ENCODE measurements at places on chromosomes 2 and 18. TPM values are rescaled to one million over a fixed set of nuclear protein-coding genes. Genes with fewer than 3 reads are reported as not detected.
A peak's percentile ranks its signal among the peaks of the same experiment; 100 is the strongest.

DNA sequence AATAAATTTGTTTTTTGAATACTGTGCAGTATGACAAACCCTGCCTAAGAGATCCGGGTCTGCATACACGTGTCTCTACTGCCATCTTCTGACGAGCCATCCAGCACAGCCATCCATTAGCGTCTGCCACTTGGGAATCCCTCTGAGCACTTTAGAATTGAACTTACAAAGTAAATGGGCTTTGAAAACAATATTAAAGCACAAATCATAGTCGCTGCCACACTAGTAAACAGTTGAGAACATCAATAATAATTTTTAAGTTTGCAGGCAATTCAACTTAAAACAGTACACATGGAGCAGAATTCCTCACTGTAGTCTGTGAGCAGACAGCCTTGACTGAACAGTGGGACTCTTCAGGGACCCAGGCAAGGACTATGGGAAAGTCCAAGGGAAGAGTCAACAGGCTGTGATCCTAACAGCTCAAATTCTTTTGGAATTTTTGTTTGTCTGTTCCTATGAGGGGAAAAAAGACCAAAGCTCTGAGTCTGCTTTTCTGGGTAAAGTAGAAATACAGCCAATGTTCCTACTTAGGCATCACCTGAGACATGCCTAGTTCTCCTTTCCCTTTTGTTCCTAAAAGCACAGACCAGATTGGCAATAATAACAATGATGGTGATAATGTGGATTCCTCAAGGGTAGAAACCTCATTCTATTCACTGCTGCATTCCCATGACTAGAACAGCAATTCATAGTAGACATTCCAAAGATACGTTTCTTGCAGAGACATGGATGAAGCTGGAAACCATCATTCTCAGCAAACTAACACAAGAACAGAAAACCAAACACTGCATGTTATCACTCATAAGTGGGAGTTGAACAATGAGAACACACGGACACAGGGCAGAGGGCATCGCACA lies 92.9 kb downstream of the MREG start:
- peak; percentile 66 for DNase-seq

- no peak for DNase-seq
Observed at GRCh38 chr2:9373047-9373446, 50.3 kb downstream of the ITGB1BP1 start.

GRCh38 chr2:237927986-237928385 lies 38.8 kb upstream of the UBE2F start:
- no peak for DNase-seq

- DNase-seq: no peak
Observed at GRCh38 chr2:231036131-231036530, 1.2 kb upstream of the C2orf72 start.

GRCh38 chr2:97982621-97983020 lies 13.1 kb downstream of the TMEM131 start:
- DNase-seq: no peak

DNA sequence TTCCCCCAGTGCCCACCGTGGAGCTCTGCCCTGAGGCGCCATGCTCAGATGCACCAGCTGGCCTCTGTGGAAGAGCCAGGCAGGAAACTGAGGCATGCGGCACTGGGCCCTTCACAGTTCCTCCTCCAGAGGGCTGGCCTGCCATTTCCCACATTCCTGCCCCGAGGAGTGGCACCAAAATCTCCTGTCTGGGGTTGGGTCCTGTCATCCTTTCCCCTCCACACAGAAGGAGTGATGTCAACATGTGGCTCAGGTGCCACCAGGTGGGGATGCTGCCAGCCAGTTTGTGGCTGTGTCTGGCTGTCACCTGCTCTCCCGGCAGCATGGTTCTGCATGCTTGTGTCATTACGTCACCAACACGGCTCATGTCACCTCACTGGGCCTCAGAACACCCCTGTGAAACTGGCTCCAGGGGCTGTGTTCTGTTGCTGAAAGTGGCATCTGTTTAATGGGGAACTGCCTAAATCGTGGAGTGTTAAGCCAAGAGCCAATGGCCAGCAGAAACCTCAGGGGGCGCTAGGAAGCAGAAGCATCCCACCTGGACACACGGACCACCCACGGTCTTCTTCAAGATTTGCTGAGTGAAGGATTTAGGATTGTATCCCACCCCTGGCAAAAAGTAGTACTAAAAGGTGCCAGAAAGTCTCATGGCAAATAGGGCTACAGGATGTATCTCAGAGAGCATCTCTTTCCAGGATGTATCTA lies 51.3 kb downstream of the ZAP70 start:
- DNase-seq: no peak

- no peak for DNase-seq
Observed at GRCh38 chr2:217647226-217647625, 355.6 kb downstream of the TNS1 start.

DNA sequence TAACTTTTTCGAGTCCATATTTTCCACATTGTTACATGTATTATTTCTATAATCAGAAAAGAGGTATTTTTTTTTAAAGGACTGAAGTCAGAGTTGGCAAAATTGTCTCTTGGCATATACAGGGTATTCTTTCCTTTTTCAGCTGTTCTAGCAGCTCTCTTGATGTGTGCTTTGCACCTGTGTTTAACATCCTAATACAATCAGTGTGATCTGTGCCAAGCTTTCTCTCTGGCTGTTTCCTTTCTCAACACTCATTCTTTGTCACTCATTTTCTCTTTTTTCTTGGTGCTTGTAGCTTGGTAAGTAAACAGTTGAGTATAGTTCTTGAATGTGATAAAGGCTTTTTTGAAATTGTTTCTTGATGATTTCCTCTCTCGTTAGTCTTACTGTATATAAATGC lies 9.2 kb downstream of the RNMT start:
- no peak for DNase-seq

GRCh38 chr2:188324067-188324466 lies 32.4 kb downstream of the GULP1 start:
- no peak for DNase-seq

GRCh38 chr2:99960790-99961189 lies 181.6 kb downstream of the AFF3 start:
- DNase-seq: no peak

DNA sequence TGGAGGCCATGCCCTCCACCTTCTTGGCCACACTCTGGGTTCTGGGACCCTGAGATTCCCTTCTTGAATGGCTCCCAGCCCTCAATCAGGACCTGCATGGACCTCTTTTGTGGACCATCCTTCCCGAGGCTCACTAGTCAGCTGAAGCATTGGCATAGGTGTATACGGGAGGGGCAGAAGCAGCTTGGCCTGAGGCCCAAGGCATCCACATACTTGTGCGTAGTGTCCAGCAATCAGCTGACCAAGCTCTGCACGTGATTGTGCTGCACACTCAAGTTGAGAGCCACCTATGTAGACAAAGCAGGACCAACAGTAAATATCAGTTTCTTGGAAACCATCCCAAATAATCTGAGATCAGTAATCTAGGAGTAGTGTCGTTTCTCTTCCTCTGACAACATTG lies 119.6 kb downstream of the INSIG2 start:
- no peak for DNase-seq

DNA sequence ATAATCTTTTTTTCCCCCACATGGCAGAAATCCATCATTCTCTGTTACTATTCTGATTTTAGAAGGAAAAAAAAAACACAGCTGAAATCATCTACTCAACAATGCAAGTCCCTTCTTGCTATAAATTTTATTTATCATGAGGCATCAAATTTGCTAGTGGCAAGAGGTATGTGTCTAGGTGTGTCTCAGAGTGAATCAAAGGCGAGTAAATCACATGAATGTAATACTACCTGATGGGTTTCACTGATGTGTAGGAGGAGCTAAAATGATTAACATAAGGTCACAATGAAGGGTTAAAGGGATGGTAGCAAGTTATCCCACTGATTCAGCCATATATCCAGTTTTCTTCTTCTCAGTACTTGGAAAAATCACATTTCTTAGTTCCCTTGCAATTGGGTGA lies 24.5 kb upstream of the PELI1 start:
- DNase-seq: no peak

- DNase-seq: no peak
Observed at GRCh38 chr2:105560157-105560556, 161.3 kb upstream of the FHL2 start.

DNA sequence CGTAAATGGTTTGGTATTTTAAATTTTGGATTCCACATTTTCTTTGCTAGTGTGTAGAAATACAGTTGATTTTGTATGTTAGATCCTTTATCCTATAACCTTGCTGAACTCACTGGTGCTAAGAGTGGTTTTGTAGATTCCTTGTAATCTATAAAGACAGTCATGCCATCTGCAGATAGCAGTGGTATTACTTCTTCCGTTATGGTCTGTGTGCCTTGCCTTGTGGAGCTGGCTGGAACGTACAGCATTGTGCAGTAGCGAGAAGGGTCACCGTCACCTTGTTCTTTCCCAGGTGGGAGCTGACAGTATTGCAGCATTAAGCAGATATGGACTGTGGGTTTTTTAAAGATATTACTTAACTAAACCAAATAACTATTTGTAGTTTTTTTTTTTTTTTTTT lies 33.7 kb downstream of the ATP9B start:
- no peak for DNase-seq

DNA sequence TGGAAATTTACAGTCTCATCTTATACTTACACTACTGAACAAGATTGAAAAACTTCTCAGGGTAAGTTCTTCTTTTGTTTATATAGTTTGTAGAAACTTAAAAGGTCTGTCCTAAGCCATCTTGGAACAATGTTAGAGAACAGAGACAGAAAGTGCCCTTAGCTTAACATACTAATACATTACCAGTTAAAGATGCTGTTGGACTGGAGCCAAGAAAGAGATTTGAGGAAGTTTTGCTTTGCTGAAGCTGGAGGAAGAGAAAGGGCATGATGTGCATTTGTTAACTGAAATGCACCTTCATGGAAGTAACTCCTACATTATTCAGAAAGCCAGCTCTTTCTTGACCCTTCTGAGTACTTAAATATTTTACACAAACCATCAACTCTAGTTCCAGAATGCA lies 66.5 kb upstream of the TNFRSF11A start:
- no peak for DNase-seq

- DNase-seq: peak; percentile 8
Observed at GRCh38 chr2:133063775-133064174, 393.8 kb upstream of the LYPD1 start.

GRCh38 chr2:27891673-27892105 lies 1.2 kb downstream of the BABAM2 start:
- DNase-seq: no peak

GRCh38 chr2:216424274-216424673 lies 12.0 kb downstream of the SMARCAL1 start:
- no peak for DNase-seq

DNA sequence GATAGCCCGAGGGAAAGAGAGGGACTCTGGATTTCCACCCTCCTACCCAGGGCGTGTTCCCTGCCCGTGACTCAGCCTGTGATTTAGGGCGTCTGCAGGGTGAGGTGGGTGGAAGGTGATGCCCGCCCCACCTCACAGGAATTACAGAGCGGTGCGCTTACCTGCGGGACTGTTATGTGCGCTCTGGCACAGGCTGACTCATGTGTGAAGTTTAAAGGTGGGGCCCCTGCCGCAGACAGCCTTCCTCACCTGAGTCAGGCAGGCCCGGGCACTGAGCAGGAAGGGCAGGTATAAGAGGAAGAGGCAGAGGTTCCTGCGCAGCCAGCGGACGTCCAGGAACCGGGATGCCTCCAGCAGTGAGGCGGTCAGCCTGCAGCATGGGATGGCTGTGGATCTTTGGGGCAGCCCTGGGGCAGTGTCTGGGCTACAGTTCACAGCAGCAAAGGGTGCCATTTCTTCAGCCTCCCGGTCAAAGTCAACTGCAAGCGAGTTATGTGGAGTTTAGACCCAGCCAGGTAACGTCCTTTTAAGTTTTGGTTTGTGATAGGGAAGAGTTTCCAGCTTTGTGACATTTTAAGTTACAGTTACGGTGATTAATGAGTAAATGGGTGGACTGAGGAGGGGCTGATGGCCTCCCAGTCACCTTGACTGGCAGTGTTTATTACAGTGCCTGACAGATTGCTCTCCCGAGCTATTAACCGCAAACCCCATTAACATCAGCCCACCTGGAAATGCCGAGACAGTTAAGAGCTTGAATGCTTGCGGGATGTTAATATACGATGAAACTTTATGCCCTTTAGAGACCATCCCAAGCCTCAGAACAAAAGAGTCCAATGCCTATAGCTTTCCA lies 141.6 kb upstream of the TTC39C start:
- DNase-seq: no peak

GRCh38 chr18:33282142-33282541 lies 158.4 kb downstream of the CCDC178 start:
- DNase-seq: no peak

GRCh38 chr18:62426191-62426488 lies 96.7 kb upstream of the ZCCHC2 start:
- no peak for DNase-seq

GRCh38 chr2:96685577-96686459 lies 43.3 kb downstream of the FER1L5 start:
- no peak for DNase-seq

GRCh38 chr2:127027715-127028114 lies 79.2 kb downstream of the BIN1 start:
- DNase-seq: no peak

DNA sequence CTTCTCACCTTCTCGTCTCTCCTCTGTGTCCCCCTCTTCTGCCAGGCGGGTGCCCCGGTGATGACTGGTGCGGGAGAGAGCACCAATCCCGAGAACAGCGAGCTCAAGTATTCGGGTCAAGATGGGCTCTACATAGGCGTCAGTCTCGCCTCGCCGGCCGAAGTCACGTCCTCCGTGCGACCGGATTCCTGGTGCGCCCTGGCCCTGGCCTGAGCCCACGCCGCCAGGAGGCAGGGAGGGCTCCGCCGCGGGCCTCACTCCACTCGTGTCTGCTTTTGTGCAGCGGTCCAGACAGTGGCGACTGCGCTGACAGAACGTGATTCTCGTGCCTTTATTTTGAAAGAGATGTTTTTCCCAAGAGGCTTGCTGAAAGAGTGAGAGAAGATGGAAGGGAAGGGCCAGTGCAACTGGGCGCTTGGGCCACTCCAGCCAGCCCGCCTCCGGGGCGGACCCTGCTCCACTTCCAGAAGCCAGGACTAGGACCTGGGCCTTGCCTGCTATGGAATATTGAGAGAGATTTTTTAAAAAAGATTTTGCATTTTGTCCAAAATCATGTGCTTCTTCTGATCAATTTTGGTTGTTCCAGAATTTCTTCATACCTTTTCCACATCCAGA lies 31.3 kb downstream of the GATA6 start:
- no peak for DNase-seq

The PPP1R1C gene
- not detected for total RNA-seq

The GREB1L gene
- not detected for total RNA-seq

The SKA1 gene
- total RNA-seq: 44.1 TPM

The CHRNG gene
- not detected for total RNA-seq

The FOXD4L1 gene
- total RNA-seq: 0.25 TPM

The GDF7 gene
- not detected for total RNA-seq

The TCF7L1 gene
- not detected for total RNA-seq

The ZSCAN30 gene
- total RNA-seq: 18.8 TPM

The ALKAL2 gene
- total RNA-seq: not detected

The RGPD4 gene
- not detected for total RNA-seq

The EFR3B gene
- total RNA-seq: 0.06 TPM

The DHRS9 gene
- total RNA-seq: not detected
